ENCODE measurements at places on chromosomes 5 and 9. TPM values are rescaled to one million over a fixed set of nuclear protein-coding genes. Genes with fewer than 3 reads are reported as not detected.

DNA sequence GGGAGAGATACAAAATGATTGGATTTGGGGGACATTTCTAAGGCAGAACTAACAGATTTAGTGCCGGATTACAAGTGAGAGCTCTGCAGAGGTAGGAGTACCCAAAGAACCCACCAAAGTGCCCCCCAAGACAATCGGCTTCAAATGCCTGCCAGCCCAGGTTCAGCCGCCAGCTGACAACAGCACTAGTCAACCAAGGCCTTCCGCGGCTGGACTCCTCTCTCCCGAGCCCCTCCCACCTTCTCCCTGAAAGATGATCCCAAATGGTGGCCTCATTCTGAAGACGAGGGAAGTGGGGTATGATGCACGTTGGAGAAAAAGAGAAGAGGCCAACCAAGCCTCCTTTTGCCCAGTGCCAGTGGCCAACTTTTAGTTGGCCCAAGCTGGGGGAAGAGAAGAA is 210.4 kb upstream of the SLC30A5 start:
- H3K4me3 ChIP-seq, result no peak overlapping the region
- DNase-seq, result no peak
- H3K4me1 ChIP-seq, result no peaks in the 10 kb centered on the region
- no peaks in the 10 kb centered on the region for H3K36me3 ChIP-seq
- no peaks in the 10 kb centered on the region for H3K27me3 ChIP-seq

DNA sequence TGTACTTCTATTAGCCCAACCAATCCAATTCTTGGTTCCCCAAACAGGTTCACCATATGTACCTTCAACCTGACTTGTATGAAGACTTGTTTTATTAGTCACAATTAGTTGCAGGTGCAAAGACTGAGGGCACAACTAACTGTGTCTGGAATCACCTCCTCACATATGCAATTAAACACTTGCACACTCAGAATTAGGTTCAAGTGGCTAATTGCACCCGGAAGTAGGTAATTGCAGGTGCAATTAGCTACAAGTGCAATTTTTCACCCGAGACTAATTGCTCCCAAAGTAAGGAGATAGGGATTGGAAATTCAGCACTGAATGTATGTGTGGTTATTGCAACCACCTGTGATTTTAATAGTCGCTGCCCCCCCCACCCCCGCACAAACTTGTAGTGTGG is 338.9 kb downstream of the ZSWIM6 start:
- no peak overlapping the region for H3K4me3 ChIP-seq
- H3K4me1 ChIP-seq, result no peaks in the 10 kb centered on the region
- no peak for DNase-seq
- no peaks in the 10 kb centered on the region for H3K27me3 ChIP-seq
- H3K27ac ChIP-seq, result no peak overlapping the region

DNA sequence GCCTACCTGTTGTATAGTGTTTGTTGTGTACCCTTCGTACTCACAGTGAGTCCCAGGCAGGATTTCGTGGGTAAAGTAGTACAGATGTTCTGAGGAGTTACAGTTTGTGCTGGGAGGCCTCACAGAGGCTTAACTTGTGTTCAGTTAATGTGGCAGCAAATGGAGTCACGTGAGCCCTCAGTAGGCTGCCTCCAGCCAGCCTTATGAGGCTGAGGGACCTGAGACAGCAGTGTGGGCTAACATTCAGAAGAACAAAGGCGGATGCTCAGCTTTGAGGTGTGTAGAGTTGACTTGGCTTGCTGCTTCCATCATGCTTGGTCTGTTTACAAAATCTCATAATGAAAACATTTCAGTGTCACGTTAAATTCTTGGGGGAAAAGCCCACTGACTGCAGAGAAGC is 118.1 kb downstream of the TRIO start:
- peaks cover 72% of the 10 kb centered on the region for H3K4me1 ChIP-seq
- no peak for DNase-seq
- H3K27me3 ChIP-seq, result no peaks in the 10 kb centered on the region

DNA sequence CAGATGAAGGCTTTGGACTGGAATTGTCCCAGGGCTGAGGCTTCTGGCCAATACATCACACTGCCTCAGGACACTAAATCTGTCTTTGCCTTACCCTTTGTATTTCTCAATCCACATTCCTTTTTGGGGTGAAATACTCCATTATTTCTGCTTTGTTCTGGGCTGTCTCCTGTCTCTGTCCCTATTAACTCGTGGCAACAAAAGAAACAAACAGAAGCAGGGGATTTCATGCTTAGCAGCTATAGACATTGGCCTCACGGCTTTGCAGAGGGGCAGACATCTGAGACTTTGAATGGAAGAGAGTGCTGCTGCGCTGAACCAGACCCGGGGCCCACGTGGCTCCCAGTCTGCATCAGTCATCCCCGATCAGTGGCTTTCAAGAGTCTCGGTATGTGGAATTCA is 129.7 kb downstream of the ARL15 start:
- H3K27me3 ChIP-seq, result no peaks in the 10 kb centered on the region
- DNase-seq, result no peak
- H3K4me1 ChIP-seq, result peaks cover 36% of the 10 kb centered on the region
- H3K36me3 ChIP-seq, result no peaks in the 10 kb centered on the region
- H3K27ac ChIP-seq, result no peak overlapping the region

GRCh38 chr5:544675-545355 is 20.6 kb upstream of the SLC9A3 start:
- no peaks in the 10 kb centered on the region for H3K36me3 ChIP-seq
- DNase-seq, result no peak
- peaks cover 75% of the 10 kb centered on the region for H3K27me3 ChIP-seq
- no peak overlapping the region for H3K27ac ChIP-seq
- H3K4me3 ChIP-seq, result no peak overlapping the region
- no peaks in the 10 kb centered on the region for H3K4me1 ChIP-seq

PPWD1 gene
- 9.3 TPM for polyA plus RNA-seq

TLE1 gene
- polyA plus RNA-seq, result 26.3 TPM

BTNL8 gene
- 0.80 TPM for polyA plus RNA-seq

CDHR2 gene
- 0.13 TPM for polyA plus RNA-seq

GRCh38 chr5:127909066-127909465 is 174.5 kb upstream of the SLC12A2 start:
- H3K4me3 ChIP-seq, result no peak overlapping the region
- H3K27me3 ChIP-seq, result no peaks in the 10 kb centered on the region
- H3K36me3 ChIP-seq, result no peaks in the 10 kb centered on the region
- peak; percentile 55 for DNase-seq
- no peaks in the 10 kb centered on the region for H3K4me1 ChIP-seq

HINT1 gene
- 270 TPM for polyA plus RNA-seq

FOXI1 gene
- not detected for polyA plus RNA-seq

GRCh38 chr5:138369706-138370105 is 17.2 kb downstream of the KDM3B start:
- no peaks in the 10 kb centered on the region for H3K27me3 ChIP-seq
- H3K36me3 ChIP-seq, result peaks cover 22% of the 10 kb centered on the region
- H3K4me1 ChIP-seq, result peaks cover 19% of the 10 kb centered on the region
- DNase-seq, result no peak

Measured in stomach (tissue), 19 donors.